ENCODE measurements at places on chromosomes 7 and 10. TPM values are rescaled to one million over a fixed set of nuclear protein-coding genes. Genes with fewer than 3 reads are reported as not detected.

The ICA1 gene
- 0.91 TPM for total RNA-seq

DNA sequence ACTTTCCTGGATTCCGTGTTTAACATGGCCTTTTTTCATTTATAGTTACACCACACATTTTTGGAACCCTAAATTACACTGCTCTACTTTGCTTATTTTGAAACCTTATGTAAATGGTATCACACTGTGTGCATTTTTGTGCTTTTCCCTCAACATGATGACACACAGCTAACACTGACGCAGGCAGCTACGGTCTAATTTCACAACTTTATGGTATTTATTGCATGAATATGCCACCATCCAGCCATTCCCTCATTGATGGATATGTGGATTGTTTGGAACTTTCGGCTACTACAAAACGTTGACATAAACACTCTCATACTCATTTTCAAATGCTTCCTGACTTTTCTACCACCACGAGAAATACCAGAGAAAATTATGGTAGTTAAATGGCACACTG lies 6.9 kb downstream of the PAPOLB start:
- no peak for DNase-seq

The SHH gene
- not detected for total RNA-seq

The DOCK4 gene
- total RNA-seq: 1.7 TPM

The SPAM1 gene
- not detected for total RNA-seq

DNA sequence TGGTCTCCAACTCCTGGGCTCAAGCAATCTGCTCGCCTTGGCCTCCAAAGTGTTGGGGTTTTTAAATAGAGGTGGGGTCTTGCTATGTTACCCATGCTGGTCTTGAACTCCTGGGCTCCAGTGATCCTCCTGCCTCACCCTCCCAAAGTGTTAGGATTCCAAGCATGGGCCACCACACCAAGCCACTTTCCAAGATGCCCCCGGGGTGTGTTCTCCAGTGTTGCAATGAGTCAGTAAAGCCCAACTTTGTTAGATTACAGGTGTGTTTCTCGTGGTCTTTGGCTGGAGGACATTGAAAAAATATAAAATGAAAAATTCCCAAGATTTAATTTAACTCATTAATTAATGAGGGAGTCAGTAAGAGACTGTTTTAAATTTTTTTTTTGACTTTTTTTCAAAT lies 29.2 kb downstream of the TACR2 start:
- no peak for DNase-seq

DNA sequence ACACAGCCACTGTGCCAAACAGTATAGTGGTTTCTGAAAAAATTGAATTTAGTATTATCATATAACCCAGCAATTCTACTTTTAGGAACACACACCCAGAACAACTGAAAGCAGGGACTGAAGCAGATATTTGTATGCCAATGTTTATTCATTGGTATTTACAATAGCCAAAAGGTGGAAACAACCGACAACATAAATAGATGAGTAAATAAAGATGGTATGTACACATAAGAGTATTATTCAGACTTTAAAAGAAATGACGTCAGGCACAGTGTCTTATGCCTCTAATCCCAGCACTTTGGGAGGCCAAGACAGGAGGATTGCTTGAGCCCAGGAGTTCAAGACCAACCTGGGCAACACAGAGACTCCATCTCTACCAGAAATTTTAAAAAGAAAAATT lies 7.2 kb downstream of the CDCA7L start:
- no peak for DNase-seq

DNA sequence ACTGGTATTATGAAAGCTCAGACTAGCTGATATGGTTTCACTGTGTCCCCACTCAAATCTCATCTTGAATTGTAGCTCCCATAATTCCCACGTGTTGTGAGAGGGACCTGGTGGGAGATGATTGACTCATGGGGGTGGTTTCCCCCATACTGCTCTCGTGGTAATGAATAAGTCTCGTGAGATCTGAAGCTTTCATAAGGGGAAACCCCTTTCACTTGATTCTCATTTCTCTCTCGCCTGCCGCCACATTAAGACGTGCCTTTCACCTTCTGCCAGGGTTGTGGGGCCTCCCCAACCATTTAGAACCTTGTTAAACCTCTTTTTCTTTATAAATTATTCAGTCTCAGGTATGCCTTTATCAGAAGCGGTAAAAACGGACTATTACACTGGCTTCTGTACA lies 40.3 kb downstream of the COL13A1 start:
- DNase-seq: no peak

The ZNF727 gene
- total RNA-seq: 0.22 TPM

GRCh38 chr10:75597773-75598440 lies 166.5 kb downstream of the LRMDA start:
- no peak for DNase-seq

GRCh38 chr10:6674291-6674690 lies 94.2 kb upstream of the PRKCQ start:
- DNase-seq: no peak

The GPER1 gene
- 0.19 TPM for total RNA-seq

DNA sequence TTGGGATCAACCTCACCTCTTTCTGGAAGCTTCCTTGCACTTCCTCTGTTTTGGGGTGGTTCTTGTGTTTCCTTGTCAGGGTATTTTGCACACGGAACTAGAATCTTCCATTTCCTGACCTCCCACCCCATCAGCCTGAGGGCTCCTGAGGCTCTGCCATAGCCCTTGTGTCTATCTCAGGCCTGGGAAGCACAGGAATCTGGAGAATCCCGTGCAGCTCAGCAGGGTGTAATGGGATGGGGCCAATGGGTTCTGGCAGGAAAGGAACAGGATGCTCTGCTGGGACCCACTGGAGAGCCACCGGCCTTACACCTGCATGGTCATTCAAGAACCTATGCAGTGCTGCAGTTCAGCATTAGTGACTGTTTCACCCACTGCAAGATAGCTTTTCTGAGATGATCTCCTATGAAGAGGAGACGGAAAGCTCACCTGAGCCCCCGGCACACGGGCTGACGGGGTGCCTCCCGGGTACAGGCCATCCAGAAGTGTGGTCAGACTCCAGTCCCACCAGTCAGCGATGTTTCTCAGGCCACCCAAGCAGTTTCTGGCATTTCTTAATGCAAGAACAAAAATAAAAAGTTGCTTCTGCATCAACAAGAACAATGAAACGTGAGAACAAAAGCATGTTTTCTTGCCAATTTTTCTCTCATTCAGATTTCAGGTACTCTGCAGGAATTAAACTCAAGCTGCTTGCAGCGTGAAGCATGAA lies 133.2 kb downstream of the PKD1L1 start:
- no peak for DNase-seq

DNA sequence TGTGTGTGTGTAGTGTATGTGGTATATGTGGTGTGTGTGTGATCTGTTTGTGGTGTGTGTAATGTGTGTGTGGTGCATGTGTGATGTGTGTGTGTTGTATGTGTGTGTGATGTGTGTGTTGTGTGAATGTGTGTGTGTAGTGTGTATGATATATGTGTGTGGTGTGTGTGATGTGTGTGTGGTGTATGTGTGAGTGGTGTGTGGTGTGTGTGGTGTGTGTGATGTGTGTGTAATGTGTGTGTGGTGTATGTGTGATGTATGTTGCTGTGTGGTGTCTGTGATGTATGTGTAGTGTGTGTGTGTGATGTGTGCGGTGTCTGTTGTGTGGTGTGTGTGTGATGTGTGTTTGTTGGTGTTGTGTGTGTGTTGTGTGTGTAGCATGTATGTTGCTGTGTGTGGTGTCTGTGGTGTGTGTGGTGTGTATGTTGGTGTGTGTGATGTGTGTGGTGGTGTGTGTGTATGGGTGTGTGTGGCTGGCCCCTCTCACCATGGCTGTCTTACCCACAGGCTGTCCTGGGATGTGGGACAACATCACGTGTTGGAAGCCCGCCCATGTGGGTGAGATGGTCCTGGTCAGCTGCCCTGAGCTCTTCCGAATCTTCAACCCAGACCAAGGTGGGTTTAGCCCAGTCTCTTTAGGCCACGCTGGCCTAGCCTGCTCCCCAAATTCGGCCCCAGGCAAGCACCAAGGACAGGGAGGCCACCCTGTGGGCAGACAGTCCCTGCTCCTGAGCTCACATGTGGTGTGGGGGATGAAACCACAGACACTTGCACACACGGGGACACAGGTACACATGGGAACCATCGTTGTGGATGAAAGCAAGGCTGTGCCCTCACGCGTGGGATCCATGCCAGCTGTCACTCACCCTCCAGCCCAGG lies 25.6 kb downstream of the ADCYAP1R1 start:
- DNase-seq: no peak

The IGFBP1 gene
- not detected for total RNA-seq

DNA sequence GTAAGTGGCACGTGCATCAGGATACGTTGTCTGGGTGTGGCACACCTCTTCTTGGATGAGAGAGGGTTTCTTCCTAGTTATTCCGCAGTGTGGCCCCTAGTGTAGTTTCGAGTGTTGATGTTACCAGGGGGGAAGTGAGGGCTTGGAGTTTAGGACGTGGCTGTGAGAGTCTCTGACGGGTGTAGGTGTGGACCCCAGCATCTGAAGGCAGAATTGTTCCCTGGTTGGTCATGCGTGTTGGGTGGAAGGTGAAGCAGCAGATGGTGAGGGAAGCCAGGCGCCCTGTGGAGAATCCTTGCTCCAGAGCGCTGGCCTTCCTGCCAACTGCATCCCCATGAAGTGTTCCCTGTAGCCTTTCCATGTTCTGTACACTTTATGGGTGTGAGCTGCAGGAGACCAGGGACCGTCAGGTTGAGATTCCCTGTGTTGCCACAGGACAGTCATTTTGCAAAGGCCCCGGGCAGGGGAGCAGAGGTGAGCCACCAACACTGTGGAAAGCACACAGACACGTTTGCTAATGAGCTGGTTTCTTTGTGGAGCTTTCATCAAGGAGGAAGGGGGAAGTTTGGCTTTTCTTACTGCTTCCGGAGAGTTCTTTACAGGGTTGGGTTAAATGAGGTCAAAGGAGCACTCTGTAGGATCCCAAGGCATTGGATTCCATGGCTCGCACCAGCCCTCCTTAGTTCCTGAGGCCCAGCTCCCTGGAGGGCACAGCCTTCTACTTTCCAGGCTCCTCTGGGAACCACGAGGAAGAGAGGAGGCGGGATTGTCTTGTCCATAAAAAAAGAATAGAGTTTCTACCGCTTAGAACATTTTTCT lies 32.0 kb downstream of the TSPAN14 start:
- no peak for DNase-seq

GRCh38 chr10:112532189-112532588 lies 85.2 kb downstream of the VTI1A start:
- DNase-seq: no peak

The TPST1 gene
- total RNA-seq: 2.9 TPM

The LFNG gene
- total RNA-seq: 115 TPM

The MKRN1 gene
- total RNA-seq: 105 TPM

GRCh38 chr10:113704637-113705343 lies 25.1 kb downstream of the CASP7 start:
- DNase-seq: no peak

GRCh38 chr7:143958781-143959180 lies 4.1 kb downstream of the OR2F1 start:
- no peak for DNase-seq

The ADAM22 gene
- 4.6 TPM for total RNA-seq

GRCh38 chr10:14550471-14550981 lies 219.8 kb upstream of the FRMD4A start:
- no peak for DNase-seq

DNA sequence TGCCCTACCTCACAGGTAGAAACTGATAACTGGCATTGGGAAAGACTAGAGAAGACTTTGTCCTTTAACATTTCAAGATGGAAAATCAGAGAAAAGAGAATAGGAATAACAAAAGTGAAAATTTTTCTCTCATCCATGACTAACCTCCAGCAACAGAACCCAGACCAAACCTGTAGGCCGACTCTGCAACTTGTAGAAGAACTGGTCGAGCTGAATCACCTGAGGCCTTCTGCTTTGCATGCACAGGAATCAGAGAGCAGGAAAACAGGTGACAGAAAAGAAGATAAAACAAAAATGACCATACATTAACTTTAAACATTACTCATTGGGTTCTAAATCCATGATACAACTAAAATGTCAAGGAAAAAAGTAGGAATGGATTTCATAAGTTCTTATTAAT lies 137.1 kb downstream of the SLC25A13 start:
- no peak for DNase-seq

- DNase-seq: no peak
Measured at GRCh38 chr7:80272560-80273239, 138.1 kb downstream of the GNAI1 start.

The TAS2R41 gene
- not detected for total RNA-seq

DNA sequence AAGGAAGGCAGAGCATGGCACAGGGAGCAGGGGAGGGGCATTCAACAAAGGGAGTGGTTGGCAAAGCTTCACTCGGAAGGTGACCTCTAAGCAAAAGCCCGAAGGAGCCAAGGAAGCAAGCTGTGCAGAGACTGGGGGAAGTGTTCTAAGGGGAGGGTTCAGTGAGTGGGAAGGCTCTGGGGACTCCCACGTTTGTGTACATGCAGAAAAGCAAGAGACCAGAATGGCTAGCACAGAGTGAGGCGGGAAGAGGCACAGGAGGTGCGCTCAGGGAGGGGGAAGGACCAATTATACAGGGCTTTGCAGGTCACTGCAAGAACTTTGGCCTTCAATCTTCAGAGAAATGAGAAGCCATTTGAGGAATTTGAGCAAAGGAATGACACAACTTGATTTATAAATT lies 7.4 kb downstream of the ARHGAP21 start:
- DNase-seq: no peak

- DNase-seq: no peak
Measured at GRCh38 chr7:43318188-43318770, 205.8 kb downstream of the HECW1 start.

DNA sequence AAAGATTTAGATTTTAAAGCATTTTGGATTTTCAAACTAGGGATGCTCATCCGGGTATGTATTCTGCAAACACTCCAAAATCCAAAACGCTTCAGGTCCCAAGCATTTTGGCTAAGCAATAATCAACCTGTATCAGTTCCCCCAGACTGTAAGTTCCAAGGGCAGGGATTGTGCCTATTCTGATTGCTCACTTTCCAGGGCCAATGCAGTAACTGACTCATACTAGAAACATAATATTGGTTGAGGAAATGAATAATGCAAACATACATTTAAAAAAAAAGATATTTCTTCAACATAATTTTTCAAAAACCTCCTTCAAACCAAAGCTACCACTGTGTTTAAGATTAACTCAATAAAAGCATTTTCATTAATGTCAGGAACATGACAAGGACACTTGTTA lies 69.5 kb downstream of the HIBADH start:
- DNase-seq: no peak

The LRRC4 gene
- 0.11 TPM for total RNA-seq

DNA sequence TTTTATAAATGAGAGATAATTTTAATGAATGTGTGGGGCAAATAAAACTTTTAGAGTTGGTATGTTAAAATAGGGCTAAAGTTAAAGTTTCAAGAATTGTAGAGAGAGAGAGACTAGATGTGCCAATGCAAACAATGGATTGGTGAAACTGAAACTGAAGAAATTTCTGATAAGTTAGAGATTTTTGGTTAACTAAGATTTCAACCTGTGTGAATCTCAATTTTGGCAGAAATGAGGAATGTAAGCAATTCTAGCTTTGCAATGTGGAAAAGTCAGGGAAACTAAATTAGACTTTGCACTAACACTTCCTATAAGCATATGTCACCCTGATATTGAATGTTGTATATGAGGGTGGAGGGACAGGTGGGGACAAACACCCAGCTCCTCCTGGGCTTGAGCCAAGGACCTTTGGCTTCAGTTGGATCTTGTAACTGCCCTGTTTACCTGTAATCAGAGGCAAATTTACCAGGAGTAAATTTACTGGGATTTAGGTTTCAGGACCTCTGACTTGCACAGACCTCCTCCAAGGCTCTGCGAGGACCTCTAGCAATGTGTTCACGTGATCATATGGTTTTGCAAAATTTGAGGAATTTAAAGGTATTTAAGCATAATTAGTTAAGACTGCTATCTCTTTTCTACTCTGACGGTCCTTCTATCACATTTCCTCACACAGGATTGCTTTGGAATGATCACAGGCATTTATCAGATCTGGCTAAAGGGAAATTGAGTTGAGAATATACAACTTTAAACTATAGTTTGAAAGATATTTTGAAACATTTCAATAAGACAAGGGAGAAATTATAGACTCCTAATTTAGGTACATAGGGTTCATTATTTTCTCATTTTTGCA lies 33.1 kb upstream of the RPA3 start:
- no peak for DNase-seq

Measured in activated naive CD8-positive, alpha-beta T cell treated with anti-CD3 and anti-CD28 coated beads, Interleukin-2, amount 10 ng/mL, durations not matched to agents 7 days and 5 days (primary cell).